Hematopoietic multipotent progenitor cell treated with erythropoietin and hydrocortisone succinate and interleukin-3 and kit ligand, for 4 days (in vitro differentiated cells): ENCODE measurements at places on chromosomes 7 and 10.

- DNase-seq: no peak
Measured at GRCh38 chr7:142847353-142847752, 7.5 kb upstream of the EPHB6 start.

GRCh38 chr7:26250239-26250638 lies 41.4 kb upstream of the SNX10 start:
- DNase-seq: no peak

GRCh38 chr10:22893781-22894180 lies 34.1 kb upstream of the ARMC3 start:
- DNase-seq: peak; percentile 10

DNA sequence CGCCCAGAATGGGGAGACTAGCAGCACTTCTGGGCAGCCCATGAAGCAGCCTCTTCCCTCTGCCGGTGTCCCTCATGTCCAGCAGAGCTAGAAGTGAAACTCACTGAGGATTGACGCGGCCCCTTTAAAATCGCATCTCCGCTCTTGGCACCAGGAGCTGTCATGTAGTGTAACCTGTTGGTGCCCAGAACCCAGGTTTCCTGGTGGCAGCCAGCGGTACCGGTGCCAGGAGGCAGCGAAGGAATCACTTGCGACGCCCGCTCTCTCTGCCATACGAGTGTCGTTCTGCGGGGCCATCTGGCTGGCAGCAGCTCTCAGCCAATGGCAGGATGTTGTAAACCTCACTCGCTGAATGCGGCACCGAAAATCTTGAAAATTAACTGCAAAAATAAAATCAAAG lies 82.7 kb downstream of the CUX1 start:
- no peak for DNase-seq

- DNase-seq: no peak
Measured at GRCh38 chr10:103463499-103463898, 4.8 kb upstream of the CALHM1 start.
